ENCODE measurements at places on chromosomes 4 and X.

DNA sequence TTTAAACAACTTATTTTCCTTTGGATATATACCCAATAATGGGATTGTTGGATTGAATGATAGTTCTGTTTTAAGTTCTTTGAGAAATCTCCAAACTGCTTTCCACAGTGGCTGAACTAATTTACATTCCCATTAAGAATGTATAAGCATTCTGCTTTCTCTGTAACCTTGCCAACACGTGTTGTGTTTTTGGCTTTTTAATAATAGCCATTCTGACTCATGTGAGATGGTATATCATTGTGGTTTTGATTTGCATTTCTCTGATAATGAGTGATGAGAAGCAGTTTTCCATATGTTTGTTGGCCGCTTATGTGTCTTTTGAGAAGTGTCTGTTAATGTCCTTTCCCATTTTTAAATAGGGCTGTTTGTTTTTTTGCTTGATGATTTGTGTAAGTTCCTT is 155.6 kb upstream of the PITX2 start:
- no peak for DNase-seq

GRCh38 chr4:98778206-98778605 is 119.8 kb upstream of the TSPAN5 start:
- no peak for DNase-seq

DNA sequence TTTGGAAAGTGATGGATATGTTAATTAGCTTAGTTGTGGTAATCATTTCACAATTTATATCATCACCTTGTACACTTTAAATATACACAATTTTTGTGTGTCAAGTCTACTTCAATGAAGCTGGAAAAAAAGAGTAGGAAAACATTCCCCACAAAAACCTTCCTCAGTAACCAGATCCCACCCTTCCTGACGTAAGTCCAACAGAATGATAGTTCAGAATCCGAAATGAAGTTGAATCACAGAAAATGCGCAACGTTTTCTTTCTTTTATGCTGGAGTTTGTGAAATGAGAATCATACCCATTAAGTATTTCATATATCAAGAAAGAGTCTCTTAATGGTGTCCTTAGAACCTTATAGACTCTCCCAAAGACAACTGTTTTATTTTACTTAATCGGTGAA is 292.9 kb downstream of the USP46 start:
- DNase-seq: no peak

- no peak for DNase-seq
Measured at GRCh38 chr4:10082459-10083272, 33.9 kb downstream of the WDR1 start.

GRCh38 chr4:77473509-77473908 is 132.1 kb upstream of the CXCL13 start:
- no peak for DNase-seq

DNA sequence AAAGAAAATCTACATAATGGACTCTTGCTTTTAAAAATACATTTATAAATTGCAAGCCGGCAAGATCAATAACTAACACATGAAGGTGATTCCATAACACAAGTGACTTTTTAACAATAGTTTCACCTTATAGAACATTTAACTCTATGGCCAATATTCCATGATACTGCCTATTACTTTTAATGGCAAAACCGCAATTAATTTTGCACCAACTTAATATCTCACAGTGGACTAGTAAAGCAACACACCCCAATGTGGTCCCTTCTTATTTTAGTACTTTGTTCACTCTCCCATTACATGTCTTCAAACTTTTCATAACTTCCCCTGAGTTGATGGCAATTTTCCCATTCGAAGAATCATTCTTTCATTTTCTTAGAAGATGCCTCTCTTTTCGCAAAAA is 351.6 kb upstream of the F9 start:
- no peak for DNase-seq

DNA sequence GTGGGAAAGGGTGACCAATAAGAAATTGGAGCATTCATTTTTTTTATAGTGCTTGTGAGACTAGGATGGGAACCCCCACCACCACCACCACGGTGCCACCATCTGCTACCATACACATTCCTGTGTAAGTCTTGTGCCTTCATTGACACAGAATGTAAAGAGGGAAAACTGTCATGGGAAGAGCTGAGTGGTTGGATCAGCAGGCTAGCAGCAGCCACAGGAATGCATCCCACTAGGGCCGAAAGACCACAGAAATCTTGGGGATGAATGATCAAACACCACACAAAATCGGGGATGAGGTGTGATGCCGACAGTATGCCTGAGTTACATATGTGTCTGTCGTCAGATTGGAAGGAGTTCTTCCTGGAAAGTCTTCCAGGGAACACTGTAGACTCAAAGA is 69.2 kb downstream of the SRPX start:
- DNase-seq: no peak

DNA sequence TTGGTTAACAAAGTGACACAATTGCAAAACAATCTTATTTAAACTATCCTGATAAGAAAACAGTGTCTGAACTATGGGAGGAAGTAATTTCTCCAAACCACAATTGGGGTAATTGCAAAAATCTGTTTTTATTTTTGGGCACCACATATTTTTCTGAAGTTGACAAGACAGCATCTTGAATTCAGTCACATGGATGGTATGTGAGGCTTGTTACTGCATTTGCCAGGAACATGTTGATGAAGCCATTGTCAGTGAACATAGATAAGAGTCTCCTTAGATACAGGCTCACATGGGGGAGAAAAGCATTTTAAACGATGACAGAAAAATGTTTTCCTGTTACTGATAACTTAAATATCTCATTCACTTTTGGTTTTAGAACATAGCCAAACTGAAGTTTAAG is 5.5 kb upstream of the USP53 start:
- no peak for DNase-seq

DNA sequence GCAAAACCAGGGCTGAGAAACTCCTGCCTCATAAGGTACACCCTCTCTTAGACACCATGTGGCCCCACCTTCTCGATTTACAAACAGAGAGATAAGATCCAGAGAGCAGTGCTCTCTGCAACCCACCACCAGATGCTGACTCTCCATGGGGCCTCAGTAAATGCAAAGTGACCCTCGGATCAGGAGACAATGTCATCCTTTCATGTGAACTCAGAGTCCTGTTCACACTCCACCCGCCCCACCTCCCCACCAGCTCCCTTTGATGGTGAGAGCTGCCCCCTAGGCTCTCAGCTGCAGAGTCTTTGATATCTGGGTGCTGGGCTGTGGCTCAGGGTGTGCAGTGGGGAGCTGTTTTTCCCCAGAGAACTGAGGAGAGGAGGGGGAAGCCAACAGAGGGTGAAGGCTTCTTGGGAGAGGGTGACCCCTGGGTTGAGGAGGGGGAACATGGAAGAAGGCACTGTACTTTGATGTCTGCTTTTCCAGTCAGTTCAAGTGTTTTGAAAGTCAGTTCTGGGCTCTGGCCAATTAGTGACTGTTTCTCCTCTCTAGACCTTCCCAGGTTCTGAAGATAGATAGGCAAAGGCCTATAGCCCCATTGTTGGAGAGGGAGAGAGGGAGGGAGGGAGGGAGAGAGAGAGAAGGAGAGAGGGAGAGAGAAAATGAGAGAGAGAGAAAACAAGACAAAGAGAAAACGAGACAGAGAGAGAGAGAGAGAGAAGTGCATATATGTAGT is 88.2 kb downstream of the SCD5 start:
- no peak for DNase-seq

DNA sequence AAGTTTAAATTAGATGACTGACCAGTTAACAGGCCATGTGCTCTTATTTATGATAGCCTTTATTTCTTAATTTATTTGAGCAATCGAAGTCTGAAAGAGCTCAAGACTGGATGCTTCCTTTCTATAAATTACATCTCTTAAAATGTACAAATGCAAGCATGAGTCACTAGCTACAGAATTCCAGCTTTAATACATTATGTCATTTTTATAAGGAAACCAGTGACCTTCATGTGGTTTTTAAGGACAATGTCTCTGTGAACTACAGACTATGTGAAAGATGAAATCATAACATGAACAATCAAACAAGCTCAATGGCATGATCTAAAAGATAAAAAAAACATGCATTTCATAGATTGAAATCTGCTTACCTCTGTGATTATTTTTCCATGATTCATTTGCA is 15.4 kb downstream of the HTR2C start:
- DNase-seq: no peak

GRCh38 chr4:76673362-76673761 is 224.6 kb downstream of the SOWAHB start:
- no peak for DNase-seq

DNA sequence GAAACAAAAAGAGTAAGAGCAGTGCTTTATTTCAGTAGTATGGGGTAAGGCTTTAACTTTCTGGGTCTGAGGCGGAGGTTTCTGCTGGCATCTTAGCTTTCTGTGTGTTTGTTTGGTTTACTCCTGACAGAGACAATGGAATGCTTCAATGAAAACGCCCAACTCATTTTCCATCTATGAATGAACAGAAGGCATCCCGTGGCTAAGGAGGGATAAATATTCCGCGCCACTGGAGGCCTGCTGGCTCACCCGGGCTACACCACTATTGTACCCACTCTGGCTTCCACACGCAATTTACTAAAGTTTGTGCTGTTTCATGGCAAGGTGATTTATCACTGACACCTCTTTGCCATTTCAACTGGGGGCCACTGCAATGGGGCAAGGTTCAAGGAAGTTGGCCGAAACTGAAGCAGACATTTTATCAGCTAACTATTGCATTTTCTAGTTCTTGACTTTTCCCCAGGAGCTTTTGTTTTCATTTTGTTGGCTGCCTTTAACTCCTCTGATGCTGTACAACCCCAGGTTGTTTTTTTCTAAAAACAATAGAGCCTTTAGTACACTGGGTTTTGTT is 32.8 kb upstream of the PPARGC1A start:
- DNase-seq: no peak

GRCh38 chr4:162356181-162356580 is 192.4 kb upstream of the FSTL5 start:
- DNase-seq: no peak

DNA sequence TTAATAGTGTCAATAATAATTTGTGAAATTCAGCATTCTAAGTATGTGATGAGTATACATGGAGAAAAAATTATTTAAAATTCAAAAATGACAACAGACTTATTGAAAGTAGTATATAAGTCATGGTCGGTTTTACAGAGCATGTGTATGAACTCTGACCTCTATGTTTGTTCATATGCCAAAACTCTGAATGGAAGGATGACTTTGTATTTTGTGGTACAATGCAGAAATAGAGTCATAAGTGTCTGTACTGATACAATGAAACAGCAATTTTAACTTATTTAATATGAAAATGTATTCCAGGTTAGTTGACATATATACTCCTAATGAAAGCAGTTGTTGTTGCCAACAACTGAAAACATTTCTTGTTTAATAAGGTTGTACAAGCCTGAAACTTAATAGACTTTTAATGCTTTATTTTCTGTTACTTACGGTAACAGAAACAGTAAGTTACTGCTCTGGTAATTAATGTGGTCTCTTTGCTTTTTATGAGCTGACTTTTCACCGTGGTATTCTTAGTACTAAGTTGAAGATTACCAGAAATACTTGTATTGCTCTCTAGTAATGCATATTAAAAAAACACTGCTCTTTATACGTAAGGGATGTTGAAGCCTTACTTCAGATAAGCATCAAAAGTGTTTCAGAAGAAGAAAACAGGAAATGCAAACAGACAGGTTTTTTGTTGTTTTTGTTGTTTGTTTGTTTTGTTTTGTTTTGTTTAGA is 1.9 kb downstream of the UBE2K start:
- peak; percentile 47 for DNase-seq

- DNase-seq: no peak
Measured at GRCh38 chrX:53547668-53548067, 113.5 kb upstream of the HSD17B10 start.

GRCh38 chr4:152942346-152942745 is 6.2 kb downstream of the FHDC1 start:
- DNase-seq: no peak

GRCh38 chr4:53321151-53321983 is 44.5 kb downstream of the SCFD2 start:
- DNase-seq: peak; percentile 68

DNA sequence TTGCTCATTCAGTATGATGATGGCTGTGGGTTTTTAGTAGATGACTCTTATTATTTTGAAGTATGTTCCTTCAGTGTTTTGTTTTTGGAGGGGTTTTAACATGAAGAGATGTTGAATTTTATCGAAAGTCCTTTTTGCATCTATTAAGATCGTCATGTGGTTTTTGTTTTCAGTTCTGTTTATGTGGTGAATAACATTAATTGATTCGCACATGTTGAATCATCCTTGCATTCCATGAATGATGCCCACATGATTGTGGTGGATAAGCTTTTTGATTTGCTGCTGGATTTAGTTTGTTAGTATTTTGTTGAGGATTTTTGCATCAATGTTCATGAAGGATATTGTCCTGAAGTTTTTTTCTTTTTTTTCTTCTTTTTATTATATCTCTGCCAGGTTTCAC is 347.4 kb upstream of the EPHA5 start:
- DNase-seq: no peak

DNA sequence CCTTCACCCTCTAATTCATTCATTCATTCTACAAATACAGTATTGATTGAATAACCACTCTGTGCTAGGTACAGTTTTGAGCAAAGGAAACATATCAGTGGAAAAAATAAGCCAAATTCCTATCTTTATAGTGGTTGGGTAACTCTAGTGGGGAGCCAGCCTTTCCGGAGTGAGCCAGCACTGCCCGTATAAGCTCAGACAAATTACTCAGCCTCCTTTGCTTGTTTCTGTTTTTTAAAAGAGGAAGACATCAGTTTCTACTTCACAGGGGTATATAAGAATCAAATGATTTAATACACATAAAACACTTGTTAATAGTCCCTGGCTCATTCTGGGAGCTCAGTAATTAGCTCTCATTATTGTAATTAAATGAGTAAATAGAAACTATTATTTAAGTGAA is 238.2 kb upstream of the MAD2L1 start:
- DNase-seq: no peak

DNA sequence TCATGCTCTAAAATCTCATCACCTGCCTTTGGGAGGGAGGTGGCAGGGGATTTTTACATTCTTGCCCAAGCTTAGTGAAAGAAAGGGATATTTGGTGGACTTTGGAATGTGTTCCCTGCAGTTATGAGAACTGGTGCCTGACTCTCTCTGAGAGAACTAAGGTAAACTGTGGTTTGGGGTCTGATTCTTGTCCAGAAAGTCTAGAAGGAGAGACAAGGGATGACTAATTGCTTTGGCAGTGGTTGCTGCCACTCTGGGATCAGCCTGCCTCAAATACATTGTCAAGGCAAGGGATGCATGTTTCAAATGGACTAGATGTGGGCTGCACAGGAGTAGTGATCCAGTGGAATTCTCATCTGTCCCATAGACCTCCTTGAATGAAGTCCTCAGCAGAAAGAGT is 115.2 kb downstream of the DDIT4L start:
- DNase-seq: no peak

GRCh38 chr4:89823416-89823815 is 13.5 kb downstream of the SNCA start:
- no peak for DNase-seq

- DNase-seq: peak; percentile 15
Measured at GRCh38 chrX:153598541-153599191, at the start of gene CCNQ. Gene CCNQ (minus strand): TSS chrX:153599139. CDS start chrX:153599073, 66 bp downstream.

DNA sequence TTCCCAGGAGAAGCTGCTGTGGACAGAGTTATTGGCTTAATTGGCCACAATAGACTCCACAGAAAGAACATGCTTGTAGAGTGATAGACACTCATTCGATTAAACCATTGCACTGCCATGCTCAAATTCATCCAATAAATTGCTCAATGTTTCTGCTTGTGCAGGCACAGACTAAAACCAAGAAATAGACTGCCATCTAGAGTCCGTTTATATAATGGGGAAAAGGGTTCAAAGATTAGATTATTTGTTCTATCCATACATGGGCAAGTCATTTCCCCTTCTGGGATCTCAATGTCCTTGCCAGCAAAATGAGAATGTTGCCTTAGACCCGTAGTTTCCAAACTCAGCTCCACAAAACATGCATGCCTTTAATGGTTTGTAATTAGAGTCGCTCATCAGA is 8.7 kb downstream of the SMIM10 start:
- peak; percentile 23 for DNase-seq

GRCh38 chr4:57418133-57418532 is 307.9 kb upstream of the IGFBP7 start:
- DNase-seq: no peak
